ENCODE measurements at places on chromosomes 3 and 15. TPM values are rescaled to one million over a fixed set of nuclear protein-coding genes. Genes with fewer than 3 reads are reported as not detected.

DNA sequence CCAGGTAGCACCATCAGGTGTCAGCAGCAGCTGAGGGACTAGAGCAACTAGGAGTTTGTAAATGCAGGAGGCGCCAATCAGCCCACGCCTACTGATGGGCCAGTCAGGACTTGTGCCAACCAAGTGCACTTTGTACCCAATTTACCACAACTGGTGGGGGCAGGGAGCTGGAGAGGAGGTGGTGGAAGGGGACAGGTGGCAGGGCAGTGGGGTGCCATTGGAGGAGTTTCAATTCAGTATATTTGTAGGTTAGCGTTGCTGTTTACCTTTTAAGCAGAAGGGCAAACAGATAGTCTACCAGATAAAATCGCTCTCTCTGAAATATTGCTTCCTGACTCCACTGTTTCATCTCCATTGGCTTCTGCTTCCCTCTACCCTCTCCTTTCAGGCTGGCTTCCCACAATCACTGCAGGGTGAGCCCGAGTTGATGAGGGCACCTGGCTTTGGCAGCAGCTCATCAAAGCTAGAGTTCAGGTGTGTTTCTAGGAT lies 75.7 kb downstream of the TRIM69 start:
- DNase-seq = no peak

DNA sequence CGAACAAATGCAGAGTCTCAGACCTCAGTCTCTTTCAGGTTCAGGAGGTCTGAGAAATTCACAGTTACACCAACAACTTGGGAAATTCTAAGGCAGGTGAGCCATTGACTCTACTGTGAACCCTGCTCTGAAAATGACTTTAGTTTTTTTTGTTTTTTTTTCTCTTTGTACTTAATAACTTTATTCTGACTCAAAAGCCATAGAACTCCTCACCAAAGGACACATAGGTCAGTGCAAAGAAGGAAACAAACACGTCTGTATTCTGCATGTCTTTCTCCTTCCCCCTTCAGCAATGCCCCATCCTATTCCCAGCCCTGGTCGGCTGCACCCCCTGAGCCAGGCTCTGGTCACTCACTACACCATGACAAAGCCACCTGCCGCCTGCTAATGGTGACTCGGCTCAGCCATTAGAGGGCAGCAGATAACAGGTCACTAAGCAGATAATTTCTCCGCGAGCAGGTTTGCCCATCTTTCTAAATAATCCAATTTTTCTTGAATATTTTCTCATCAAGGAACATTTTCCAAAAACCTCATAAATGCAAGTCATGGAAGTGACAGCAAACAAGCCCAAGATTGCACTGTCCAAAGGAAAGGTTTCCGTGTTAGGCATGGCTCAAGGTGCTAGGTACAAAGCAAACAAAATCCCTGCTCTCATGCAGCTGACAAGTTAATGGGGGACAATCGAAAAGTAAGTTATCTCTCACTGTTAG lies 37.7 kb downstream of the TM4SF4 start:
- peak; percentile 31 for DNase-seq

DNA sequence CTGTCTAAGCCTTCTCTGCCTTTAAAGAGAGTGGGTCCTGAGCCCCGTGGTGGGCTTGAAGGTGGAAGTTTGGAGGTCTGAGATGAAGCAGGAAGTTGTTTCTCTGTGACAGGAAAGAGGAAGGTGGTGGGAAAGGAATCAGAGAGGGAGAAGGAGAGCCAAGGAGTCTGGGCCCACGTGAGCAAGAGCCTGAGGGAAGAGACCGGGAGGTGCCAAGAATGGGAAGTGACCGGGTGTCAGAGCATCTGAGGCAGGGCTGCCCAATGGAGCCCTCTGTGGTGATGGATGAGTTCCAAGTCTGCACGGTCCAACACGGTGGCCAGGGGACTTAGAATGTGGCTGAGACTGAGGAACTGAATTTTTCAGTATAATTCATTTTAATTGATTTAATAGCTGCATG lies 24.6 kb downstream of the ALDH1L1 start:
- no peak for DNase-seq

DNA sequence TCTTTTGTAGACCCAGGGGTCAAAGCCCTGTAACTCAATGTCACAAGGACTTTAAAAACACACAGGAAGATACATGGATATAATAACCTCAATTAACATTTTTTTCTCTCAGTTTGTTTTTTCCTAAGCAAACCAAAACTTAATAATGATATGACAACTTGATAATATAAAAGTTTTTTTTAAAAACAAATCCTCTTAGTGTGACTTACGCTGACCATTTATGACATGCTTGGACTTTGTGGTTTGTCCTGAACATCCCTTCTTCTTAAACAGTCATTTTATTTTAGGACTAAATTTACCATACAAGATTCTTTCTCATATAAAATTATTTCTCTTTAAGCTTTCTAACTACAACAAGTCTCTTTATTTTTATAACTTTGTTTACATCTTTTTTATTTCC lies 25.4 kb upstream of the FAM3D start:
- no peak for DNase-seq

DNA sequence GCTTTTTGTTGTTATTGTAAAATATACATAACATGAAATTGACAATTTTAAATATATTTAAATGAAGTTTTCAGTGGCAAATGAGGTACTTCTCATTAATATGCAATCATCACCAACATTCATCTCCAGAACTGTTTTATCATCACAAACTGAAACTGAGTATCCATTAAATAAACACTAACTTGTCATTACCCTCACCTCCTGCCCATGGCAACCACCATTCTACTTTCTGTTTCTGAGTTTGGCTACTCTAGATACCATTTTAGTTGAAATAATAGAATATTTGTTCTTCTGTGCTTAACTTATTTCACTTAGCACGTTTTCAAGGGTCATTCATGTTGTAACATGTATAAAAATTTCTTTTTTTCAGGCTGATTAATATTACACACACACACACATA lies 834.3 kb downstream of the PLOD2 start:
- no peak for DNase-seq

DNA sequence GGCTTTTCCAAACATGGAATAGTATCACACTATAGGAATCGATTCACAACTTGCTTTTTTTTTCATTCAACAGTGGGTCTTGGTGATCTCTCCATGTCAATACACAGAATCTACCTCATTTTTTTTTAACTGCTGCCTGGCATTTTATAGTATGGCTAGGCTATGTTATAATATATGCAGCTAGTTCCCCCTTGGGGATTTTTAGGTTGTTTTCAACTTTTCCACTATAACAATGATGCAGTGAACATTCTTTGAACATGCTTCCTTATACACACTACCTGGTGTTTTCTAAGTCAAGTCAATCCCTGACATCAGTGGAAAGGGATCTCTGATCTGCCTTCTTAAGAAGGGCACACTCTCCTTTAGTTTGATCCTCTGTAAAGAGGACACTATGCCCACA lies 46.5 kb upstream of the PLXND1 start:
- no peak for DNase-seq

- DNase-seq = no peak
Measured at GRCh38 chr15:78358102-78358870, 18.1 kb downstream of the CRABP1 start.

DNA sequence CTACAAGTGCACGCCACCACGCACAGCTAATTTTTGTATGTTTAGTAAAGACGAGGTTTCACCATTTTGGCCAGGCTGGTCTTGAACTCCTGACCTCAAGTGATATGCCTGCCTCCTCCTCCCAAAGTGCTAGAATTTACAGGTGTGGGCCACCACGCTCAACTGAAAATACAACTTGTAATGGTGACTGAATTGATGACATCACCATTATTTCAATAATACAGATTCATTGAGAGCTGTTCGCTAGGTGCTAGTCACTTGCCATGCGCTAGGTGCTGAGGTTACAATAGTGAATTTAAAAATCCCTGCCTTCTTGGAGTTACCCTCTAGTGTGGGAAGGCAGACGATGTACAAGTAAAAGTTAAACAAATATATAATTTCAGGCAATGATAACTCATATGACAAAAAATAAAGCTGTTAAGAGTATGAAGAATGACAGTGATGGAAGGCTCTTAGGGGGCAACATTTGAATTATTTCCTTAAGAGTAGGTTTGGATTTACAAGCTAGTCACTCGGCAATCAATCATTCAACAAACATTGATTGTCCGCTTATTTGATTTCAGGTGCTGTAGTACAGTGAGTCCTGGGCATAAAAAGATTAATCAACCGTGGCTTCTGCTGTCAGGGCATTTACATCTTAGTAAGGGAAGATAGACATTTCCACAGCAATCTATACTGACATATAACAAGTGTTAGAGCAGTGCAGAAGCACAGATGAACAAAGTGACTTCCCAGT lies 9.1 kb upstream of the PPARG start:
- no peak for DNase-seq

- no peak for DNase-seq
Measured at GRCh38 chr3:74633021-74633420, 18.6 kb upstream of the CNTN3 start.

DNA sequence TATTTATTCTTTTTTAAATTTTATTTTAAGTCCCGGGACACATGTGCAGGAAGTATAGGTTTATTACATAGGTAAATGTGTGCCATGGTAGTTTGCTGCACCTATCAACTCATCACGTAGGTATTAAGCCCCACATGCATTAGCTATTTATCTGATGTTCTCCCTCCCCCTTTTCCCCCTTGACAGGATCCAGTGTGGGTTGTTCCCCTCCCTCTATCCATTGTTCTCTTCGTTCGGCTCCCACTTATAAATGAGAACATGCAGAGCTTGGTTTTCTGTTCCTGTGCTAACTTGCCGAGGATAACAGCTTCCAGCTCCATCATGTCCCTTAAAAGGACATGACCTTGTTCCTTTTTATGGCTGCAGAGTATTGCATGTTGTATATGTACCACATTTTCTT lies 220.3 kb downstream of the OCA2 start:
- no peak for DNase-seq

DNA sequence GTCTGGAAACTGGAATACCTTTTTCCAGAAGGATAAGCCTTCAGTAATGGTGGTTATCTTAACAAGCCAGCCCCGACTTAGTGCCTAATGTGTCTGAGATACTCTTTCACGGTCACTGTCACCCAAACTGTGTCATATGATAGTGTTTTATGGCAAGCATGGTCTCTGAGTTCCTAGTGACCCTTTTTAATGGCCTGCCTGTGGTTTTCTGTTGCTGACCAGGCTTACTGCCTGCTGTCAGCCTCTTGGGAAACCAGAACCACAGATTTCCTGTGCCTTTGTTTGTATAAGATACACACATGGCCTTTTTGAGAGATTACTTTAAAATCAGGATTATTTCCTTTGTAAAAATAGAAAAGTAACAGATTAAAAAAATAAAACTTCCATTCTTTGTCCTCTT lies 22.4 kb downstream of the HPS3 start:
- no peak for DNase-seq

GRCh38 chr3:144843099-144843498 lies 871.5 kb downstream of the DIPK2A start:
- DNase-seq = no peak

DNA sequence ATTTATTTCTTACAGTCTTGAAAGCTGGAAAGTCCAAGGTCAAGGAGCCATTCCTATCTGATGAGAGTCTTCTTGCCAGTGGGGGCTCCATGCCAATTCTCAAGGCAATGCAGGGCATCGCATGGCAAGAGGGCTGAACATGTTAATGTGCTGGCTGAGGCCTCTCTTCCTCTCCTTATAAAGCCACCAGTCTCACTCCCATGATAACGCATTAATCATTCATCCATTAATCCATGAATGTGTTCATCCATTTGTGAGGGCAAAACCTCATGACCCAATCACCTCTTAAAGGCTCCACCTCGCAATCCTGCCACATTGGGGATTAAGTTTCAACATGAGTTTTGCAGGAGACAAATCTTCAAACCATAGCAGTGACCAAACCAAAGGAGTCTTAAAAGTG lies 118.3 kb downstream of the PROS1 start:
- DNase-seq = no peak

DNA sequence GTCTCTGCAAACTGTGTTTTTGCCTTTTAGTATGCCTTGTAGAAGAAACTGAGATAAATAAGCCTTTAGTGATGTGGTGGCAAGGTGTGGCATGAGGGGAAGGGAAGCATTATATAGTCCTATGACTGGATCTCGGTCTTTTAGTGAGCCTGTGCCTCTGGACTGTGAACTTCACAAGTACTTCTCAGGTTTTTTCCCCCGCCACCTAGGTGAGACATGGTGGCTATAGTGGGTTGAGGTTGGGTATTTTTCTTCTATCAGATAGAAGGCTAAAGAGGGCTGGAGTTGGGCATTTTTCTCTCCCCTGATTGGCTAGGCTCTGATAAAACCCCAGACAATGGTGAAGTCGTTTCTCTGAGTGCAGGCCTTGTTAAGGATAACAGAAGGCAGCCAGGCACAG lies 38.7 kb upstream of the ZFAND6 start:
- no peak for DNase-seq

DNA sequence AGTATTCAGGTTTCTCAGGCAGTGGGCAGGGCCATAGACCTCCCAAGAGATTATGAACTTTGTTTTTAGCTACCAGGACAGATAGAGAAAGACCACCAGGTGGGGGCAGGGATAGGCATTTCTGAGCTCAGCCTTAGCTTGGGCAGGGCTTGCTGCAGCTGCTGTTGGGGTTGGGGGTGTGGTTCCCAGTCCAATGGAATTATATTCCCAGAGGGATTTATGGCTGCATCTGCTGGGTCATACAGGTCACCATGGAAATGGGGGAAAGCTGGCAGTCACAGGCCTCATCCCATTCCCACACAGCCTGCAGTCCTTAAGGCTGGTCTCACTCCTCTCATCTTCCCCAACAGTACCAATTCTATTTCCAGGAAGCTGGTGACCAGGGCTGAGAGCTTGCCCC lies 144.6 kb upstream of the ZPLD1 start:
- no peak for DNase-seq

- peak; percentile 42 for DNase-seq
Measured at GRCh38 chr15:98651036-98651481, 2.7 kb downstream of the IGF1R start.

DNA sequence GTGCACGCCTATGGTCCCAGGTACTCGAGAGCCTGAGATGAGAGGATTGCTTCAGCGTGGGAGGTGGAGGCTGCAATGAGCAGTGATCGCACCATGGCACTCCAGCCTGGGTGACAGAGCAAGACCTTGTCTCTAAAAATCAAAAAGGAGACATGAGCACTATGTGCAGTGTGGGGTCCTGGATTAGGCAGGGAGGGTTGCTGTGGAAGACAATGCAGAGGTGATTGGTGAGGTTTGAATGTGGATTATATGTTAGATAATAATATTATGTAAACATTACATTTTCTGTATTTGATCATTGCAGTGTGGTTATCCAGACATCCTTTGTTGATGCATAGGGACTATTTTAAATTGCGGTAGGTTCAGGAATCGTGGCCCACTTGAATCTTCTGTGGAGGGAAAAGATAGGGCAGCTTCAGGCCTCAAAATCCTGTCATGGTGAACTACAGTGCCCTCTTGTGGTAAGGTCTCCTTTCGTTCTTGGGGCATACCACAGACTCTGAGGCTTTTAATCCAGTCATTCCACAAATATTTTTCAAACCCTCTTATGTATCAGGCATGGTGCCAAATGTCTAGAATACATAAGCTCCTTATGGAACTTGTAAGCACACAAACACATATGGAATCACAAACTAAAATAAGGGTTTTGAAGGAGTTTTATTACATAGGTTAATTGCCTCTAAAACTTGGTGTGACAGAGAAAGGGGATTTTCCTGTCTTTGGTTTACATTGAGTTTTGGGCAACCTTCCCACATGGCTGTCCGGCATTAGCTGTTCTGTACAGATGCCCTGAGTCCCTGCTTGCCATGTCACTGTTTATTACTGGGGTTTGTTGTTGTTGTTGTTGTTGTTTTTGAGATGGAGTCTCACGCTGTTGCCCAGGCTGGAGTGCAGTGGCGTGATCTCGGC lies 37.7 kb downstream of the GPD1L start:
- DNase-seq = peak; percentile 85

The REC114 gene
- not detected for total RNA-seq

The CHP1 gene
- 49.4 TPM for total RNA-seq

The GPR160 gene
- total RNA-seq = 4.6 TPM

The GTF2E1 gene
- total RNA-seq = 12.7 TPM

The EFCAB12 gene
- total RNA-seq = 0.10 TPM

The ESYT3 gene
- total RNA-seq = 7.9 TPM

The SLC51B gene
- not detected for total RNA-seq

All from skin of body (tissue), 3 donors.